Osteocyte (in vitro differentiated cells): ENCODE measurements at places on chromosomes 5 and 9.

DNA sequence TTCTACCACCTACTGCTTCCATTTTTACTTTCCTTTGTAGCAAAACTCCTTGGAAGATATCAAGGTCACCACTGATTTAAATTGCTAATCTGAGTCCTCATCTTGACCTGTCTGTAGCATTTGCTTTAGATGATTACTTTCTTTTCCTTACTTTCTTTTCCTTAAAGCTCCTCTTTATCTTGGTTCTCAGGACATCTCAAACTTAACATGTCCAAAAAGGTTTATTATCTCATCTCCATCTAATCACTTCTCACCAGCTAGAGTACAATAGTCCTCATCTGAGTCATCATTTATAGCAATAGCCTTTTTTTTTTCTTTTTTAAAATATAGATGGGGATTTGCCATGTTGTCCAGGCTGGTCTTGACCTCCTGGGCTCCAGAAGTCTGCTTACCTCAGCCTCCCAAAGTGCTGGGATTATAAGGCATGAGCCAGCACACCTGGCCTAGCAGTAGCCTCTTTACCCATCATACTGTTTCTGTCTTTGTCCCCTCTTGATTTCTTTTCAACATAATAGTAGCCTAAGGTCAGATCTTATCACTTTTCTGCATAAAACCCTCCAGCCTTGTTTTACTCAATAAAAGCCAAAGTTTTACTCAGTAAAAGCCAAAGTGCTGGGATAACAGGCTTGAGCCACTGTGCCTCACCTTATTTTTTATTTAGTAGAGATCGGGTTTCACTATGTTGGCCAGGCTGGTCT lies 32.9 kb upstream of the GPR21 start:
- no peaks in the 10 kb centered on the region for H3K27me3 ChIP-seq
- H3K27ac ChIP-seq = peak overlapping the region; percentile 56
- H3K36me3 ChIP-seq = peaks cover 48% of the 10 kb centered on the region

- DNase-seq = no peak
- no peaks in the 10 kb centered on the region for H3K36me3 ChIP-seq
- H3K4me1 ChIP-seq = no peaks in the 10 kb centered on the region
- no peak overlapping the region for H3K27ac ChIP-seq
- H3K27me3 ChIP-seq = no peaks in the 10 kb centered on the region
Measured at GRCh38 chr5:106956886-106957285, 713.9 kb downstream of the EFNA5 start.

- peaks cover 30% of the 10 kb centered on the region for H3K36me3 ChIP-seq
- H3K27ac ChIP-seq = no peak overlapping the region
- H3K4me1 ChIP-seq = no peaks in the 10 kb centered on the region
- no peak for DNase-seq
- H3K4me3 ChIP-seq = no peak overlapping the region
Measured at GRCh38 chr9:130227833-130228232, 37.7 kb upstream of the HMCN2 start.

GRCh38 chr9:92245005-92245797 lies 48.3 kb downstream of the IARS1 start:
- no peak overlapping the region for H3K4me3 ChIP-seq
- peak overlapping the region; percentile 93 for H3K27ac ChIP-seq
- peaks cover 66% of the 10 kb centered on the region for H3K4me1 ChIP-seq
- no peak for DNase-seq
- no peaks in the 10 kb centered on the region for H3K27me3 ChIP-seq

GRCh38 chr9:97560851-97561250 lies 59.4 kb downstream of the TMOD1 start:
- peaks cover 23% of the 10 kb centered on the region for H3K27me3 ChIP-seq
- no peaks in the 10 kb centered on the region for H3K4me1 ChIP-seq
- H3K27ac ChIP-seq = no peak overlapping the region
- H3K36me3 ChIP-seq = no peaks in the 10 kb centered on the region
